Activated CD8-positive, alpha-beta memory T cell treated with anti-CD3 and anti-CD28 coated beads for 4 hours (primary cell): ENCODE measurements at places on chromosomes 3 and 15.

DNA sequence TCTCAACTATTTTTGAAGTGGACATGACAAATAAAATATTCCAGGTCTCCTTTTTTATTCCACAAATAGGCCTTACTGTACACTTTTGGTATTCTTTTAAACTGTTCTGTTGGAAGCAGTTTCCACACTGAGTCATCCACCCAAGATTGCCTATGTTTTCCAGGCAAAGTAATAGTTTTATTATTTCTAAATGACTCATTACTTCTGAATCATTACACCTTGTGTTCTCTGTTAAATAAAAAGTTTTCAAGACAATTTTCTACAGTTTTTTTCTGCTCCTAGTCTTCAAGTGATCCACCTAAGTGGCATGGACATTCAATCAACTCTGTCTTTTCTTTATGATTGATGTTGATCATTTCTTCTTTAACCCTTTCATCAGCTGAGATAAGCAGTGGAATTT, 26.5 kb downstream of the PPP2R3A start:
- no peak for DNase-seq

- DNase-seq = no peak
These were observed 66.1 kb downstream of the HMG20A start for GRCh38 chr15:77486542-77487468.

DNA sequence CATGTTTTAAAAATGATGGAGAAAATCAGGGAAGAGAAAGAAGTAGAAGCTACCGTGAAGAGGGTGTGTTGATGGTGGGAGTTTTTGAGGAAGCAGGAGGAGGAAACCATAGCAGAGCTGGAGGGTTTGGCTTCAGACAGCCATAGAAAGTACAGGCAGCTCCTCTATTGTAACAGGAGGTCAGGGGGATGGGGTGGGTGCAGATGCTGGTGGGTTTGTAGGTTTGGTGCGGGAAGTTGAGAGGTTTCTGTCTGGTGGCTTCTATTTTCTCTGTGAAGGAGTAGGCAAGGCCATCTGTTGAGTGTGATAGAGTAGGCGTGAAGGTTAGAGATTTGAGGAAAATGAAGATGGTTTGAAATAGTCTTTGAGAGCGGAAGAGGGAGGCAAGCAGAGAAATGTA, 97.7 kb upstream of the TBC1D5 start:
- no peak for DNase-seq

DNA sequence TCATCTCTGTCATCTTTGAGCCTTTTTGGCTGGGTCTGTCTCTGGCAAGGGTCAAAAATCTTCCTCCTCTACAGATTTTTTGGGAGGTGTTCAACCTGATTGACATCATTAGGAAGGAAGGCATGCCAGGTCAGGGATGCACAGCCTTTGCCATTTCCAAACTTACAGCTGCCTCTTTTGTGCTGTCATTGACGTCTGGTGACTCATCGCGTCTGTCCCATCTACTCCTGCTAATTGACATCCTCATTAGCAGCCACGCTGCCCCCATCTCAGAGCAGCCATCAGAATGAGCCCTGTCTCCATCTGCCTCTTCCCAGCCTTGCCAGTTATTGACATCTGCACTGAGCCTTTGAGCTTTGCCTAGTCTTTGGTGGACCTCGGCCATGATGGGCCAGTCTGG, 53.0 kb downstream of the PDIA5 start:
- no peak for DNase-seq

DNA sequence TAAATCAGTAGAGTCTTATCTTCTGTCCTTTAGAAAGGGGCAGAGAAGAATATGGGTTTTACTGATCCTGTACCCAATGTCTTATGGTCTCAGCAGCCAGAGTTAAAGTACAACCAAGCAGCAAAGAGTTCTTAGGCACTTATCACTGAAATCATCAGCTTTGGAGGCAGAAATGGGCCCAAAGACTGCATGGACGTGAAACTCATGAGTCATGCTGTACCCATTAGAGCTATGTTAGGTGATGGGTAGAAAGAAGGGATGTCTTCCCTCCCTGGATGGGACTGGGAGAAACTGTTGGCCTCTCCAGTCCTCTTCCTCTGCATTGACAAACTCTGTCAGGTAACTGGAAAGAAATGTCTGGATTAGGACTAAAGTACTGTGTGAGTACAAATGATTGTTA, 63.4 kb downstream of the EOMES start:
- DNase-seq = no peak

DNA sequence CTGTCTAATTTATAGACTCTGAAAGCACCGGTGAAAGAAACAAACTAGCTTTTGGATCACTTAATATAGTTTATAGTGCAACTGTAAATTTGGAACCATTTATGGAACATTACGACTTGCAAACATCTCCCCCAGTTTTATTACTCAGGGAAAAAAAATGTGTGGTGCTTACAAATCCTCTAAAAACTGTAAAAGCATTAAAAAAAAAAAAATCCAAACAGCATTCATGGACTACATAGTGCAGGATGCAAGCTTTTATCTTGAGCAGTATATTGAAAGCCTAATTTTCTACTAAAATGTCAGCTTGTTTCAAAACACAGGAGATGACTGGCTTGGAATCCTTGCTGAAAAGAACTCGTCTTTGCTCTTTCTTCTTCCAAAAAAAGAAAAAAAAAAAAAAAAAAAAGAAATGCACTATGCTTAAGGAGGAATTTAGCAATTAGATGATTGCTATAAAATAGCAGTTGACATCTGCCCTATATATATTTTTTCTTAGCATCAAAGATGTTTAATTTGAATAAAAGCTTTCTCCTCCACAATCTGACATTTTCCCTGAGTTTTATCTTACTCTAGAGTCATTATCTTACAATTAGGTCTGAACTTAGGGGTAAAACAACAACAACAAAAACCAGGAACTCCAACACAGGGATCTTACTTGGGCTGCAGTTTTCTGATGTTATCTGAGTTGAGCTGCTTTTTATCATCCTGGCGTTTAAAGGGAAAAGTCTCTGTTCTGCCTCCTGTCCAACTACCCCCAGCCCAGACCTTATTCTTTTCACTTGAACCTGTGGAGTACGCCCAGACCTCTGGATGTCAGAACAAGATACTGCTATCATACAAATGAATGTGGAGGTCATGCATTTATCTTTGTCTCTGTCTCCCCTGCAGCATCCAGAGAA, 62.6 kb upstream of the PDZRN3 start:
- DNase-seq = no peak

- DNase-seq = no peak
These were observed 9.8 kb downstream of the ARPP19 start for GRCh38 chr15:52559022-52559421.

DNA sequence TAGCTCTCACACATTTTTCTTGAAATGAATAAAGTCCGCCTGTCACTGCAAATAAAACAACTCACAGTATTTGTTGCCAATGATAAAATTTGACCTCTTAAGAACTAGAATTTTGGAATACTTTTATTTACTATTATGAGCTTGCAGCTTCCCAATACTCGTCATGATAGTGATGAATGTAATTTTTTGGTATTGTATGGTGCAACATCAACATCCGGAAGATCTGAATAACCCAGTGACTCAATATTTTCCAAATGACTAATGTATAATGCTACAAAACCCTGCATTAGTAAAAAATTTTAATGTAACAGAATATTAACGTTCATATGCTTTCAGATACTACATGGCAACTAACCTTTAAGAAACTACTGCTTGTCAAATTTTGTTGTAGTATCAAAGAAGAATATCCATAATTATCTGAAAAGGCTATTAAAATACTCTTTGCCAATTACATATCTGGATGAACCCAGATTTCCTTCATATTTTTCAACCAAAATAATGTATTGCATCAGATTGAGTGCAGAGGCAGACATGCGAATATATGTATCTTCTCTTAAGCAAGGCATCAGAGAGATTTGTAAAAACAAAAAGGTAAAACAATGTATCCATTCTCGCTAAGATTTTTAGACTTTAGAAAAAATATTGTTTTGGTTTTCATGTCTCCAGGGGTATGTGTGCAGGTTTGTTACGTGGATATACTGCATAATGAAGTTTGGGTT, 95.3 kb downstream of the IGF2BP2 start:
- no peak for DNase-seq

DNA sequence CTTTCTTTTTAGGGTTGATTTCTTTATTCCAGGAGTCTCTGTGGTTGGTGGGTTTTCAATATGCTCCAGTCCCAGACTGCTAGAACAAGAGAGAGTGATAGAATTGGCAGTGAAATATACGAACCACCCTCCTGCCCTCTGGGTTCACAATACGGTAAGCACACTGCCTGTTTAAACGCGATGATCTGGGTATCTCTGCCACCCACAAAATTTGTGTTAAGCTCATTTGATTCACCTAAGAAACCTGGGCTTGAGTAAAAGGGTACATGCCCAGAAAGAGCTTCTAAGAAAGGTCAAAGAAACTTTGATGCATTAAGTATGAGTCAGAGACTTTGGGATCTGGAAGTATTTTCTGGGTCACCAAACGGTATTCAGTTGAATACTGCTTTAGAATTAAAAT, 29.8 kb downstream of the OXNAD1 start:
- DNase-seq = no peak

- no peak for DNase-seq
These were observed 45.7 kb upstream of the MYZAP start for GRCh38 chr15:57545995-57546394.

DNA sequence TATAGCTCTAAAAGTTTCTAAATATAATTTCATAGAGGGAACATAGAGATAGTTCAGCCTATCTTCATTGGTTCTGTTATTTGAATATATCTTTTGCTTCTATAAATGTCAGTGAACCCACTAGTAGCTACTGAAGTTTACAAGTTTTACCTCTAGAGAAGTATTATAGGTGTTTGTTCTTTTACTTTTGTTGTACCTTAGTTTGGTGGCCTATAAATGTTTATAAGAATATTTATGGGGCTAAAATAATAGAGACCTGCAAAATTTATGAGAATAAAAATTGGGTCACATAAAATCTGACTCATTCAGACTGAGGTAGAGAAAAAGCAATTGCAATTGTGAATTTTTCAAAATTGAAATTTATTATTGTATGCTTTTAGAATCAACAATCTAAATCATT, 162.6 kb downstream of the SERPINI1 start:
- DNase-seq = no peak

DNA sequence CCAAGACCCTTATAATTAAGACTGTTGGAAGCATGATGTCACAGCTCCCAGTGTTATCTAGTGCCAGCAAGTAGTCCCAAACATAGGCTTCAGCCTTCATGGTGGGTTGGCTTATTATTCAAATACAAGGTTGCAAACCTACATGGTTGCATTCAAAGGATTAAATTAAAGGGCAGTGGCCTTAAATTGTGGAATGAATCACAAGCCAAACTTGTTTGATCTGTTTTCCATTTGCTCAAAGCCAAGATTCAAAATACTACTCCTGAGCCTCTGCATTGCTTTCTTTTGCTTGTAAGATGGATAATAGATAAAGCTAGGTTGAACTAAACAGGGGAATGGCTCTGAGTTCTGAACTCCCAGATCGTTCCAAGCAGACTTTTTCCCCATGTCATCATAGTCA, 52.4 kb upstream of the GNB4 start:
- DNase-seq = no peak

DNA sequence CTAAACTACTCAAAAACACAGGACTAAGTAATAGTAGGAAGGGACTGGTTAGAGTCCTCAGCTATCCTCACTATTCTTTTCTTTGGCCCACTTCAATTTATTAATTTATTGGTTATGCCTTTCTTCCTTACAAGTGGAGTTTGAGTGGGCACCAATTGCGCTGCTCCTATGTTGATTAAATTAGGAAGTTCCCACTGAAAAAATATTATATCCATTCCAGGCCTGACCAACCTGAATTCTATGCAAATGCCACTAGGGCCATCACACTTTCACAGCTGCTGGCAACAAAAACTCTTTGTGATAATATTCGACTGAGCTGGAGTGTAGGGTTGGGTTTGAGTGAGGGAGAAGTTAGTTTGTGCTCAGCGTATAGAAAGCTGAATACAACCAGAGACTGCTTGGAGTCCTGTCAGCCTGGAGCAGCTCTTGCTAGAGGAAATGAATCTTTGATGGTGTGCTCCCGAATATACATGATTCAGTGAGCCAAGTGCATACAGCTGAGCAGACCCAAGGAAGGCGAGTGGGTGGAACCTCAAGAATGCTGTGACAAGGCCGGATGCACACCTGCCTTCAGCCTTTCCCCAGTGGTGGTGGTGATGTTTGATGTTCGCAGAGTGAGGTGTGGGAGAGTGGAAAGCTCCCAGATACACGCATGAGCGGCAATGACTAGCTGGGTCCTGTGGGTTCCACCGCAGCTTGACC, 1.5 kb downstream of the ARHGEF3 start:
- DNase-seq = peak; percentile 63

DNA sequence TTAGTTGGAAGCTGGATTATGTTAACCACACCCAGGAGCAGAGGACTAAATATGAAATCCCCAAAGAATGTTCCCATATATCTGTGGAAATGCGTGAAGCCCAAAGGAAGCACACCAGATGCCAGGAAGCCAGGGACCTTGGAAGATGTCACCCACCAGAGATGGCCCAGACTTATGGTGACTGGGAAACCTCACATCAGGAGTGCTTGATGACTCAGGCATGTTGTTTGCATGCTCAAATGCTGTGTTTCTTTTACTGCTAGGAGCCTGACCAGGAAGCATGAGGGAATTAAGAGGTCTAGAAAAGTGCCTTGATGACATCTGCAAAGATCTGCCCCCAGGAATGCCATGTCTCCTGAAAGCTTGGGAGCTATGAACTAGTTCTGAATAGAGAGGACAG, 109.0 kb upstream of the SLC2A2 start:
- DNase-seq = no peak

GRCh38 chr15:41233367-41233771, 2.3 kb downstream of the CHP1 start:
- DNase-seq = no peak

DNA sequence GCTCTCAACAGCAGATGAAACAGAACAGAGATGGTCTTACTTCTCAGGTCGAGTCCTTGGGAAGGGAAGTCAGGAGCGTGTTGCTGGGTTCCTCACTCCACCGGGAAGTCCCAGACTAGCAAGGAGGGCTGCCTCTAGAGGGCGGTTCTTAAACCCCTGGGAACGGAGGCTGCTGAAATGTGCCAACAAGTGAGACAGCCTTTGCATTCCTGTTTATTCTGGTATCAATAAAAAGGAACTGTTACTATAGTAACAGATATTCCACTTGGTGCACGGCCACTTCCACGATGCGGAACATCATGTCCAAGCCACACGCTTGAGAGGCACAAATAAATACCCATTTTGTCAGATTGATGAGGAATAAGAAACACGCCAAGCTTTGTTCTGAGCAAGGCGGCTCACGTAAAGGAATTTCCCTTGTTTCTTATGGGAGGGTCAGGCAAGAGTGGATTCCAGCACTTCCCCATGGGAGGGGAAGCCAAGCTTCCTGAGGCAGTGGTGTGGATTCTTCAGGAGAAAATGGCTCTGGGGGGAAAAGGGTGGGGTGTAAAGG, at the start of gene FAM107A:
Gene FAM107A (minus strand): TSS at position 123 of the 553 bp plus-strand sequence. CDS start 7,531 bp downstream, outside the sequence.
- no peak for DNase-seq

- DNase-seq = no peak
These were observed 104.1 kb downstream of the GSK3B start for GRCh38 chr3:119989981-119990655.

GRCh38 chr15:62606376-62607113, 436.0 kb upstream of the TPM1 start:
- DNase-seq = no peak

- DNase-seq = no peak
These were observed 7.7 kb downstream of the IGDCC4 start for GRCh38 chr15:65414841-65415621.
